ENCODE measurements at places on chromosomes 4 and X.
A peak's percentile ranks its signal among the peaks of the same experiment; 100 is the strongest.

DNA sequence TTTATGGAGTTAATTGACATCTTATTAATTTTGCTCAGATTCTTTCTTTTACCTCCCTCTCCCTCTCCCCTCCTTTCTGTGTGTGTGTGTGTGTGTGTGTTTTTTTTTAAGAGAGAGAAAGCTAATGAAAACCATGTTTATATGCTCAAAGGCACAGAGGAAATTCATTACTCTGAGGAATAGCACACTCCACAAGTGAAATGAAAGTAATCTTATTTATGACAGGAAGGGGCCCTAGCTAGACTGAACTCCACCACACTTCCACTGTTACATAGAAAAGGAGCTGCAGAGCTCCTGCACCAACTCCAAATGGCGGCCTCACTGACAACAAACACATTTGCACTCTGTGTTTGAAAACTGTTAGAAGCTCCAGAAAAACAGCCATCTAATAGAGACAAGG lies 150.6 kb downstream of the RASL11B start:
- DNase-seq = peak; percentile 42

- no peak for DNase-seq
Observed at GRCh38 chrX:38278682-38279081, 48.6 kb downstream of the RPGR start.

- no peak for DNase-seq
Observed at GRCh38 chr4:145760961-145761929, 81.3 kb downstream of the C4orf51 start.

- DNase-seq = no peak
Observed at GRCh38 chr4:792626-793092, 33.3 kb downstream of the CPLX1 start.

DNA sequence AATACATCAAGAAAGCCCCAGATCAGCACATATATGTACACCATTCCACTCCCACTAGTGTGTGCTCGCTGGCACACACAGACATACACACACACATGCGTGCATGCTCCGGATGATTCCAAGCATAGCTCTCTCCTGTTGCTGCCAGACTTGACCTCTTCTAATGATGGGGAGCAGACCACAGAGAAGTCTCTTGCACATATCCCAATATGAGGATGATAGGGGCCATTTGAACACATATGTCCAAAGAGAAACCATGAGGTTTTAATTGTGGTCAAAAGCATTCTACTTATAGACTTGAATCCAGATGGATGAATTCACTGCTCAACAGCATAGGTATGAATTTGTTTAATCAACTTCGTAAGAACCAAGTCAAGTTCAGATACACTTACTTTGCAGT lies 214.9 kb downstream of the AFF2 start:
- DNase-seq = no peak

DNA sequence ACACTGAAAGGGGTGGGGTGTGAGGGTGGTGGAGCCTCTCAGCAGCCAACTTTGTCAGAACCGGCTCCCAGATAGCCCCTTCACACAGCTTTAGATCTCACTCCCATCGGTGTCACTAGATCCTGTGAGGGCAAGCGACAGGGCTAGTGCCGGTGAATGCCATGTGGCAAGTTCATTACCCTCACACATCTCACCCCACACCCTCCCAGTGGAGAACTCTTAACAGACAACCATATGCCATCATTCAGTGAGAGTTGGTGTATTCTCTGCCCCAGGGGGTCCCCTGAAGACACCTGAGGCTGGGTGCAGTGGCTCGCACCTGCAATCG lies 15.3 kb downstream of the SEPTIN6 start:
- DNase-seq = no peak

DNA sequence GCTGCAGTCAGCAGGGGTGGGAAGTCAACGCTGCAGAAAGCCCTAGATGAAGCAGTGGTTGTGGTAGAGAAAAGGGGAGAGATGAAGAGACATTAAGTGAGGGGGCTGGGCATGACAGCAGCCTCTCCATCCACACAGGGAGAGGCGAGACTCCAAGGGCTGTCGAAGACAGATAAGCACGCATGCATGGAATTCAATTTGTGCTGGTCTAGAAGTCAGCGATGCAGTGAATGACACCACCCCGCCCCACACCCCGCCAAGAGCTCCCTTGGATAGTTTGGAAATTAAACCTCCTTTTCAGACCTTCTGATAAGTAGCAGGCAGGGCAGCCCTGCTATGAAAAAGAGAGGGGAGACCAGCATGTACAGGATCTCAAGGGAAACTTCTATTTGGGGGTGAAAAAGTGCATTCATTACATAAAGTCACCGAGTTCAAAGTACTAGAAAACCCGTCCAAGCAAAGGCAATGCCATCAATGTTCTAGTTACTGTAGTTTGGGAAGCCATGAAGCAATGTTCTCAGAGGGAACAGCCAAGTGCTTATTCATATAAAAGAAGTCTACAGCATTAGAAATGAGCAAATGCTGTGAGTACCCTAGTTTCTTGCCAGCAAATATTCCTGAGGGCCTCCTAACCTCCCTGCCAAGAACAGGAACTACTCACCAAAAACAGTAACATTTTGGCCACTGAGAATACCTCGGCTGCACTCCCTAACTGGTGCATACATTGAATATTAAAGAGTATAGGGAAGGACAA lies 152.3 kb upstream of the ANXA10 start:
- no peak for DNase-seq

DNA sequence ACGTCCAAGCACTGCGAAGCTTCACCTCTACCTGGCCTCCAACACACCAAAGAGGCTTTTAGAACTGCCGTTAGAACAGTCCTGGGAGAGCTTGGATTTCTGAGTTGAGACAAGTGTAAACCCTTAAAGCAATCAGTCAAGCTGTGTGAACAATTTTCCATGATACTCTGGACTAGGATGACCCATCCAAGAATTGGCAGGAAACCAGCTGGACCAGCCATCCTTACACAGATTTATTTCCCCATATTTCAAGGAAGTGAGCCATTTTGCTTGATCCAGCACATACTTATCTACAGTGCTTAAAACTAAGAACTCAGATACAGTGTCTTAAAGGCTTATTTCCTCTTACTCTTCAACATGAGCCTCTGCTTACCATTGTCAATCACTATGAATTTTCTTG lies 340.7 kb upstream of the HS3ST1 start:
- no peak for DNase-seq

DNA sequence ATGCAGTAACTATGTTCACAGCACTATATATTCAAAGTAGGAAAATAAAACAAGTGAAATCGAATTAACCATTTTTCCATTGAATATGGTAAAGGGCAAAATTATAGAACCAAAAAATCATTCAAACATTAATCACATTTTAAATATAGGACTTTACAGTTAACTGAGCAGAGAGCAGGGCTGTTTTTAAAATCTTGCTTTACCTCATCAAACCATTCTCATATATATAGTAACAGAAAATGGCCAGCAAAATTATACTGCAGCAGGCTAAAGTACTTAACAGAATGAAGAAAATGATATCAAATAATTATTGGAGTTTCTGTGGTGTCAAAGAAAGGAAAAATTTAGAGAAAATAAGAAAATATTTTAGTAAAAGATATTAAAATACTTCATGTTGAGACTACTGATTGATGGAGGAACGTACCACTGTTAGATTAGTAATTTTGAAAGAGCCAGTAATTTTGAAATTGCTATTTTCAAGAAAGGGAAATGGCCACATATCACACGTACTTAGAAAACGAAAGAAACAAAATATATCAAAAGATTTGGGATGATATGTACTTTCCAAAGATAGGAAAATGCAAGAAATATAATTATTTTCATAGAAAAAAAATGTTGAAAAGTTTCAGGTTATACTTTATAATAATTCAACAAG lies 813.7 kb downstream of the DMD start:
- no peak for DNase-seq

DNA sequence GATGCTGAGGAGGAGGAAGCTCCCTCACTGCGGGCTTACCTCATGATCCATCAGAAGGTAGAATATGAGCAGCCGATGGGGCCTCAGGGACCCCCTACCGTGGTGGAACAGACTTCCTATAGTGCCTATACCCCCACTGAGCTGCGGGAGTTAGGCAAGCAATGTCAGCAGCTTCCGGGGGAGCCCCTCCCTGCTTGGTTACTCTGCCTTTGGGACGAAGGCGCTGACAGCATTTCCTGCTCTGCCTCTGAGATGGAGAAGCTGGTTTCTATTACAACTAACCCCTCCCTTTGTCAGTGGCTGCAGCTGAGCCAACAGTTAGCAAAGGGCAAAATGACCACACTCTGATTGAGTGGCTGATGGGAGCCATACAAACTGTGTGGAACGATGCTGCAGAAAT lies 430.7 kb downstream of the IDS start:
- peak; percentile 52 for DNase-seq

DNA sequence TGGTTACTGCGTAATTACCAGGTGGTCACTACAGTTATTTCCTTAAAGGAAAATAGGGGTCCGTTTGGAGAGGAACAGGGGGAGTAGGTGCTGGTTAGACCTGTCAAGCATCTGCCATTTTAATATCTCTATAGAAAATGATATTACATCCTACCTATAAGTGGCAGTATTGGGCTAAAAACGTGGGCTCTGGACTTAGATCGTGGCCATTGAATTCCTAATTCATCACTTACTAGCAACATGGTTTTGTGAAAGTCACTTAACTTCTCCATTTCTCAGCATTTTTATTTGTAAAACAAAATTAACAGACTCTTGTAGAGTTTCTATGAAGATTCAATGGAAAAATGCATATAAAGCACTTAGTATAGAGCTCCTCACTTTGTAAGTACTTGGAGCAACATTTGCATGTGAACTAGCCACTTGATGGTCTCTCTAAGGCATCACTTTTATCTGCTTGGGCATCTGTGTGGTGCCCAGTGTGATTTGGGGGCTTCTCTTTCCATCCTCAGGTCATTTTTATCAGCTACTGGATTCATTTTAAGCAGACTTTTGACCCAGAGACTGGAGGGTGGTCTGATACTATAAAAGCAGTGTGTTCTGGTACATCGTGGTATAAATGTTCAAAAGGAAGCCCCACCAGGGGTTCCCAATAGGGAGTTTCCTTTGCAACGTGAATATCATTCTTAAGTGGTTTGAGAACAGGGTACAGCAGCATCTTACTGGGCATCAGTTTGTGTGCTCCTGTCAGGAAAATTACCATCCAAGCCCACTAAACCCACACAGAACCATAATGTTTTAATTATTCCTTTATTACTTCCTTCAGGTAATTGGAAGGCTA lies 42.7 kb upstream of the RASSF6 start:
- DNase-seq = no peak

DNA sequence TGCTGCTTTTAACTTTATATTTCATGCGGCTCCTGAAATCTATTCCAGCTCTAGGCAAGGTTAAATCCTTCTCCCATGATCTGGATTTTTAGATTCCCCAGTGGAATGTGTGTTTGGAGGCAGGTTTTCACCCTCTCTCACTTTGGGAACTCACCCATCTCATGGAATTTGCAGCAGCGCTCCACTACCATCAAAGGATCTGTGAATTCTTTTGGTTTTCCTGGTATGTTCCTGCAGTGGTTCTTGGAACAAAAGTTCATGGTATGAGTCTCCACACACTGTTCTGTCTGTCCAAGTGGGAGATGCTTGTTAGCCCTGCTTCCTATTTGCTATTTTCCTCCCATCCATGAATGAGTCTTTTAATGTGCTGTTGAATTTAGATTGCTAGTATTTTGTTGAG lies 14.0 kb downstream of the APOOL start:
- no peak for DNase-seq

GRCh38 chr4:112213091-112213490 lies 18.5 kb upstream of the AP1AR start:
- DNase-seq = no peak

DNA sequence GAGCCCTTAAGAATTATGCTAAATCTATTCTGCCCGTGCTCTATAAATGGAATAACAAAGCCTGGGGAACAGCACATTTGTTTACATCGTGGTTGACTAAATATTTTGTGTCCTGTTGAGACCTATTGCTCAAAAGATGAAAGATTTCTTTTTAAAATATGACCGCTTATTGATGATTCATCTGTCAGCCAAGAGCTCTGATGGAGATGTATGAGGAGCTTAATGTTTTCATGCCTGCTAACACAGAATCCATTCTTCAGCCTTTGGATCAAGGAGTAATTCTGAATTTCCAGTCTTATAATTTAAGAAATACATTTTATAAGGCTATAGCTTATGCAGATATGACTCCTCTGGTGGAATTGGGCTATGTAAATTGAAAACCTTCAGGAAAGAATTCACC lies 271.3 kb upstream of the FAT4 start:
- no peak for DNase-seq

DNA sequence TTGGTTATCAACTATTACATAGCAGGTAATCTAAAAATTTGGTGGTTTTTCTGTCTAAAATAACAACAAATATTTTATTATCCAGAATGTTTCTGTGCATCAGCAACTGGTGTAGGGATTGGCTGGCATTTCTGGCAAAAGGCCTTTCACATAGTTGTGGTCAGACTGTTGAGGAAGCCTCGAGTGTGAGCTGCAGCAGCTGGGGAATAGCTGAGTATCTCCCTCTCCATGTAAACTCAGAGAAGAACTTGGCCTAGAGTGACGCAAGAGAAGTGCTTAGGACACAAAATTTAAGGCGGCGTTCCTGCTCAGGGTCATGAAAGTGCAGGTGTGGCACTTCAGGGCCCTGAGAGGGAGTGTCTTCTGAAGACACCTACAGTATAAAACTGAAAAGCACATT lies 558.9 kb downstream of the SPOCK3 start:
- no peak for DNase-seq

- peak; percentile 45 for DNase-seq
Observed at GRCh38 chrX:41449615-41450014, 2.5 kb downstream of the NYX start.

DNA sequence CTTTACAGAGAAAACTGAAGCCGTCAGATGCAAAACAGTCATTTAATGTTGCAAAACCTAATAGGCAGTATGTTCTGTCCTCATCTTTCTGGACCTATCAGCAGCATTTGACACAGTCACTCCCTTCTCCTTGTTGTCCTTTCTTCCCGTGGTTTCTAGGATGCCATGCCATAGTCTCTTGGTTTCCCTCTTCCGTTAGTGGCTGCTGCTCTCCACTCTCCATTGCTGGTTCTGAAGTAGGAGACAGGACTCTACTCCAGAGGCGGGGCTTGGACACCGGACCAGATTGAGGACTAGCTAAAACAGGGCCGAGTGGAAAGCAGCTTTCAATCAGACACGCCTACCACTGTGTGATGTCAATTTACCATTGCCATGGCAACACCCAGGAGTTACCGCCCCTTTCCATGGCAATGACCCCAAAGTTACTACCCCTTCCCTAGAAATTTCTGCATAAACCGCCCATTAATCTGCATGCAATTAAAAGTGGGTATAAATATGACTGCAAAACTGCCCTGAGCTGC lies 88.8 kb upstream of the CCDC160 start:
- DNase-seq = no peak

DNA sequence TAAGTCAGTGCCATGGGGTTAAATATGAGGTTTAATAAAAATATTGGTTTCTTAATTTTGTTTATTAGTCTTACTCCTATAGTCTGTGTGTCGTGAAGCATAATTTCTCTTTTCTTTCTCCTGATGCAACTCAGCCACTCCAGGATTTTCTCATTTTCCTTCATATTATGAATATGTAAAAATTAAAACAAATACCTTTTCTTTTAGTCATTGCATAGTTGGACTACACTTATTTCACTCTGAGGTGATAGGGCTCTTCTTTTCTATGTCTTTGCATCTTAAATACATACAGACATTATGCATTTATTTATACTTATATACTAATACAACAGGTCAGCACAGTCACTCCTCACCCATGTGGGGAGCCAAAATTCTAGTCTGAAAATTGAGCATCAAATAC lies 19.1 kb downstream of the GALNT7 start:
- no peak for DNase-seq
